ENCODE measurements at places on chromosomes 2 and 18.

DNA sequence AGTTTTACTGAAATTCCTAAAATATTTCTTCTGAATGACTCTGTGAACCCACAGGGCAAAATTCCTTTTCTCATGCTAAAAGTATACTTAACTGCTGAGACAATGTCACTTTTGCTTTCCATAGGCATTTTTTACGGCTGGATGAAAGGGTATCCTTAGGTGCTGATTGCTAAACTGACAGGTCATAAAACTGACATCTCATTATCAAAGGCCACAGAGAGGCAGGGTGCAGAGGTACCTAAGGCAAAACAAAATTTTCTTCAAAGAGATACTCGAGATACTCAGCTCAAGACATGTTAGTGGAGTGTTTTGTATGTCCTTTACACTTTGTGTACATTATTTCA lies 62.0 kb upstream of the WDR75 start:
- DNase-seq: no peak

DNA sequence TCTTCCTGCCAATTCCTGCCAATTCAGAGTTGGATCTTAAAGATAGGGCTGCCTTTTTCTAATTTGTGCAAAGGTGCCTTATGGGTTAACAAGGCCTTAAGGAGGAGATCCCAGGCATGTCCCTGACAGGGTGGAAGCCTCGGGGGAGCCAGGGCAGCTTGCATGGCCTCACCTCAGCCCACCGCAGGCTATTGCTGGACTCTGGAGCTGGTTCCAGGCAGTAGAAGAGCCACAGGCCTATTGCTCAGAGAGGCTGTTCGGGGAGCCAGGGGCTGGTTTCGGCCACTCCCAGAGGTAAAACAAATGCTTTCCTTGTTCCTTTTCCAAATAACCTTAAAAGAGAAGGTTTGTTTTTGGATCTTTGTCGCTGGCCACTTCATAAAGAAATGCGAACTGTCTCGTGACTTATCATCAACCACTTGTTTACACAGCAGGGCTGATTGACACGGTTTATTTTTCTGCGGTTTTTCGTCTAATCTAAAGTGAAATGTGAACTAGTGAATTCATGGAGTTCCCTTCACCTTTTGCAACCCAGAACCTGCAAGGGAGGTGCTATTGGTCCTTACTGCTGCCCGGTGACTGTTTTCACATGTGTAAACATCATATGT lies 108.6 kb downstream of the APOB start:
- DNase-seq: no peak

- DNase-seq: no peak
Observed at GRCh38 chr18:26454192-26454591, 94.2 kb downstream of the KCTD1 start.

DNA sequence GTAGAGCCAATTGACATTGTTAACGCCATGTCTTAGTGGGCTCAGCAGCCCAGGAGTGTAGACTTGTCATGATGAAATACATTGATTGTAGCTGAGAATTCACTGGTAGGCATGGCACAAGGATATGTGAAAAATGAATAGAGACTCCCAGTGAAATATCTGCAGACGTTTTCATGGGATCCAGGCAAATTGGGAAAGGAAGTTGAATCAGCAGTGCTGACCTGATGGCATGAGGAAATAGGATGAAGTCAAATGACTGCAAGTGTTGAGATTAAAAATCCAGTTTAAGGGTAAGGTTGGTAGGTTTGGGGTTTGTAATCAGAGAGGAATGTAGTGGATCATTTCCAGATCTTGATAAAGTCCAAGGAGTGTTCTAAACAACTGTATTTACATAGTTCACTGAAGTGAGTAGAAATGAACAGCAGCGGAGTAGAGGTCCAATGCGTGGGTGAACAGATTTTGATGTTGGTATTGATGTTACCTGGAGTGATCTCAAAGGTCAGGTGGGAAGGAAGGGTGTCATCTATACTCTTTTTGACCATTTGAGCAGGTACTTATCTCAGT lies 24.6 kb downstream of the INSIG2 start:
- DNase-seq: no peak

GRCh38 chr2:219378163-219378851 lies 9.4 kb downstream of the DNPEP start:
- DNase-seq: no peak

DNA sequence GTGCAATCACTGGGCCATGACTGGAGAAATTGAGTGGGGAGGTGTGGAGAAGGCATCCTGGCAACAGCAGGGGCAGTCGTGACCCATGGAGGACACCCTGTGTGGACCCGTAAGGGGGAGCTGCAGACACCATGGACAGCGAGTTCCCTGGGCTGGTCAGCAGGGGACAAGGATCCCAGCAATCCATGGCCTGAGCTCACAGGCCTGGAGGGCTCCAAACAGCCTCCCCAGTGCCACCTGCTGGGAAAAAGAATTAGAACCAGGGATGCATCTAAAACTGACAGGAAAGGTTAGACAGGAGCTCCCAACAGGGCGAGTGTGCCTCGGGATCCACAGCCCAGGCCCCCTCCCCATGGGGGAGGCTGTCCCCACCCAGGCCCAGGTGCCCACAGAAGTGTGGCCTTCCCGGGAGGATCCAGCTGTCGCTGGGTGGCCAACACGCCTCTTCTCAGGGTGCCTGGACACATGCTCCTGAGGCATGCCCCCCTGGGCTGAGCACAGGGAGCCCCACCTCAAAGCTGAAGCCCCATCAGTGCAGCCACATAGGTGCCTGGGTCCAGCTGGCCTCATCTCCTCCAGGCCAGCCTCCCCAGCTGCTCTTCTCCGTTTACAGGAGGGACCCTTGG lies 20.5 kb upstream of the KIF1A start:
- no peak for DNase-seq

- peak; percentile 27 for DNase-seq
Observed at GRCh38 chr2:15588329-15588919, 3.2 kb upstream of the DDX1 start.

DNA sequence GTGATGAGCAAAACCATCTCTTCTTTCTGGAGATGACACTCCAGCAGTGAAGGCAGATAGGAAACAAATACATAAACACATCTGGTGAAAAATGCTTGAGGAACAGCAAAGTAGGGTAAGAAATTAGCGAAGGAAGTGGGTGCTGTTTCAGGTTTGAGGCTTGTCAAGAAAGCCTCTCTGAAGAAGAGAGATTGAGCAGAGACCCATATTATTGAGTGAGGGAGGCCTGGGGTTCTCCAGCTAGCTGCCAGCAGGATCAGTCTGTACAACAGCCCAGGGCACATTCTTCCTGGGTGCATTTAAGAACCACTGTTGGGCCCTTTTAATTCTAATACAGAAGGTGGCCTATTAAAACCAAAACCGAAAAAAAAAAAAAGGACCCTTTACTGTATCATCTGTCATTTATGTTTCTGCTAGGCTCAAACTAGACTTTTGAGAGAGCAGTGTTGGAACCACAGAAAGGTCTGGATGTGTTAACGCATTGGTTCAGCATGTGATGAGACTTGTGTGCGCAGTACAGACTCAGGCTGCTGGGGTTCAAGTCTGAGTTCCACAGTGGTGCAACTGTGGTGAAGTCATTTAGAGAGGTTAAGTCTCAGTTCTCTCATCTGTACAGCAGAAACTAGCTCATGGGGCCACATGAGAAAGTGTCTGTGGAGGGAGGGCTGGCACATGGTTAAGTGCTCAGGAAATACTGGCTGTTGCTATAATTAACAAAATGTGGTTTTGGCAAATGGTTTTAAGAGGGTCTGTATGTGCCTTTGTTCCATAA lies 28.9 kb downstream of the MGAT5 start:
- no peak for DNase-seq

- DNase-seq: no peak
Observed at GRCh38 chr2:143489145-143489544, 359.9 kb downstream of the ARHGAP15 start.

DNA sequence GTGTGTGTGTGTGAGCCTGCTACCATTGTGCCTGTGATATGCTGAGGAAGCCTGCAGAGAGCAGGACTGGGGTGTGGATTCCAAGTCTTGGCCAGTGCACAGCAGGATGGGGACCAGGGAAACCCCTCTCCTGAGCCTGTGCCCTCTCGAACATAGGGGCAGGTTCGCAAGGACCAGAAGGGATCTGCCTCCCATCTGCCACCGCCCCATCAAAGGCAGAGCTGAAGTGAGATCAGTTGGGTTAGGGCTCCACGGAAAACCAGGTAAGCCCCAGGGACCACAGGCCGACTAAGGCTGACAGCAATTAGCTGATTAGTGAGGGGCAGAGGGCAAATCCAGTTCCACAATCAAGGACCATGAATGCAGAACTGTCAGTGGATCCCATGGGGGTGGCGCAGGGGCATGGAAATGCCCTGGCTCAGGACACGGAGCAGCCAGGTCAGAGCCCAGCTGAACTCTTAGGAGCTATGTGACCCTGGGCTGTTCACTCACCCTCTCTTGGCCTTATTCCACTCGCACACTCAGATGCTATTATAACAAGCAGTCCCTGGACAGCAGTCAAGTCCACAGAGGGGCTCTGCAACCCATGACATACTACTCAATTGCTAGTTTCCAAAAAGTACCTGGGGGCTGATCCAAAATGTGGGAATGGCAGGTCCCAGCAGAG lies 84.2 kb upstream of the ID2 start:
- DNase-seq: no peak

DNA sequence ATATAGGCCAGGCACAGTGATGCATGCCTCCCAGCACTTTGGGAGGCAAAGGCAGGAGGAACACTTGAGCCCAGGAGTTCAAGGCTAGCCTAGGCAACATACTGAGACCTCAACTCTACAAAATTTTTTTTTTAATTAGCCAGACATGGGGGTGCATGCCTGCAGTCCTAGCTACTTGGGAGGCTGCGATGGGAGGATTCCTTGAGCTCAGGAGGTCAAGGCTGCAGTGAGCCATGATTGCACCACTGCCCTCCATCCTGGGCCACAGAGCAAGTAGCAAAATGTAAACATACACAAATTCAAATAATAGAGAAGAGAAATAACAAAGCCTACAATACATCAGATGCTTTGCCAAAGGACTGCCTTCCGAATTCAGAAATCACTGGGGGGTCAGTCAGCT lies 7.0 kb upstream of the SP3 start:
- DNase-seq: no peak

DNA sequence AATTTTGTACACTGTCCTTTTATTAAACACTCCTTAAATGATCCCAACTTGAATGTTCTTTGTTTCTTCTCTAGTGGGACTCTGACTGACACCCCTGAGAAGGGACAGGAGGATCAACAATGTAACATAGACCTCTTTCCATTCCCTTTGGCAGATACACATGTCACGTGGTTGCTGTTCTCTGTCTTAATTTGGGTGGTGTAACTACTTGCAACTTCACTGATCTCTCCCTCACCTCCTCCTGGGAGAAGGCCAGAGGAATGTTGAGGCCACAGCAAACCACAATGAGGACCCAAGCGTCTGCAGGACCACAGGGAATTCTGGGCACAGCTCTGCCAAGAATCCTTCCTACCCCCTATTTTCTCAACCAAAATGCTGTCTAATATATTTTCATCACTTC lies 205.6 kb downstream of the RTP5 start:
- DNase-seq: no peak

- no peak for DNase-seq
Observed at GRCh38 chr2:158723181-158723838, 71.8 kb upstream of the DAPL1 start.

- DNase-seq: no peak
Observed at GRCh38 chr2:101089419-101089818, 61.8 kb downstream of the TBC1D8 start.

Measured in AML-193 (cell line).